ENCODE measurements at places on chromosomes 3 and 15.

DNA sequence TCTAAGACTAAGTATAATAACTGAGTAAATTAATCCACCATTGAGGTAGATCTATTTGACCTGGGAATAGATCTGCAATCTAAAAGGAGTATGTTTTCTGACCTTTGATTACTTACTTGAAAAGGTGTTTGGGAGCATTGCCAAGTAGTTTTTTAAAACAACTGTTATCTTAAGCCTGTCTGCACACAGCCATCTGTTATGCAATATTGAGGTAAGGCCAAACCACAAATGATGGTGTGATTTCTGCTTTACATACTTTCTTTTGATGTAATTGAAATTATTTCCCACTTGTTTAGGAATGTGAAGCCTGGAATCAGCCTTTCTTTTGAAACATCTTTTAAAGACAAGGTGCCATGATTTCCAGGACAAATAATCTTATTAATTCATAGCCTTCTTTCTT lies 274.0 kb downstream of the BBX start:
- peak; percentile 16 for DNase-seq

DNA sequence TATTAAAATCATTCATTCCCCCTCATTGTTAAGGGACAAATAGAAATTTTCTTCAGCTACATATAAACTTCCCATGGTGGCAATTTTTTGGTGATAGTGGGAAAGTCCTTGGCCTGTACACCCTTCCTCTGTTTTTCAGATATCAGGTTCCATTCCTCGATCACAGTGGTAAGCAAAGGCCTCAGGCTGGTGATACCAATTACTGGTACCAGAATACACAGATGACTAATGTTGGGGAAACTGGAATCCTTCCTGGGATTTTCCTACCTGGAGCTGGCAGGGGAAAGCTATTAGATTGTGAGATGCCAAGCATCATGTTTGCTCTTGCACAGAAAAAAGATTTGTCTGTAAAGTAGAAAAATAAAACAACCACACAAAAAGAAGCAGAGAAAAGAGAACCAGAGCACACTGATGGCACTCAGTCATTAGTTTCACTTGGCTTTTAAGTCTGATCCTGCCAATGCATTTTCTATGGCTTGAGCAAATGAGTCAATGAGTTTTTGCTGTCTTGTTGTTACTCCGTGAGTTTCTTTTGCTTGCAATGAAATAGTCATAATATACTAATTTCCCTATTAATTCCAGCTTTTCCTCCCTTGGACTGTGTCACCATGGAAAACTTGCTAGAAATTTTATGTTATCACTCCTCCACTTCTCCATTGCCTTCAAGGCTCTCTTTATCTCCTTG lies 795.0 kb downstream of the ROBO1 start:
- DNase-seq, result no peak

DNA sequence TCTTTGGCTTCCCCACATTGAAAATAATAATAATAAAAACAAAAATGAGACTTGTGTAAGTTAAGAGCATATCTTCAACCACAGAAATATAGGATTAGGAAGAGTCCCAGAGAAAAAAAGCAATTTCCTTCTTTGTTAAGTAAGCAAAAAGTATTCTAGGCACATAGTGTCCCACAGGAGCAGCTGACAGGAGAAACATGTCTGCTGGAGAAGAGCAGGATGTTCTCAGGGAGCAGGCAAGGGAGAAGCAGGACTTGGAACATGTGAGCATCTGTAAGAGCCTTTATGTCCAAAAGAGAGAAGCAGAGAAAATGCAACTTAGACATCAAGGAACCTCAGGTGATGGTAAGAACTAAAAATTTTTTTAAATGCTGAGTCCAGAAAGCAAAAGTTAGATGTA lies 39.0 kb downstream of the TTC23 start:
- no peak for DNase-seq

- no peak for DNase-seq
These were observed 141.6 kb upstream of the MEF2A start for GRCh38 chr15:99424131-99424571.

DNA sequence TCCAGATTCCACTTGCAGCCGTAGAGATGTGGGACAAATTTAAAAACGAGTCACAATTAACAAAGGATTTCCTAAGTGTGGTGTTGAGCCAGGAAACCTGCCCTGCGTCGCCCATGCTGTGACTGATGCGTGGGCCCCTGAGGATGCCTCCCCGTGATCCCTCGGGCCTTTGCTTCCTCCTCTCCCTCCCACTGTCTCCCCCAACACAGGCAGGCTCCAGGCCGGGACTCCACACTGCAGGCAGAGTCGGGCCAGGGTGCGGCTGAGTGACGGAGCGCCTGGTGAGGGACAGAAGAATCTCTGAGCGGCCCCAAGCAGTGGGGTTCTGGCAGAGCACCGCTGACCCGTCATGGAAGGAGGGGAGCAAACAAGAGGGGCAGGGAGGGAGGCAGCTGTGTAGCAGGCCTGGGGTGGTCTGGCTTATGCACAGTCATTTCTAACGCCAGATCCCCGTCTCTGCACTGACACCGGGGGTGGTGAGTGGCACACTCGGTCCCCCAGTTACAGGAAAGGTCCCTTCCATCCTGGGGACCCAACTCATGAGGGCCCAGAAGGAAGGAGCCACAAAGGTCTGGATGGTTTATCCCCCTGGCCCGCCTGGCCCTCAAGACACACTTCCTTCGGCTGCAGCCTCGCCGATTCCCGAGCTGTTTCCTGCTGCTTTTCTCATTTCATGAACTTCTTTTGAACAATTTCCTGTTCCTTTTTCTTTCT lies 91.0 kb downstream of the XXYLT1 start:
- no peak for DNase-seq

- DNase-seq, result no peak
These were observed 77.2 kb downstream of the RTP4 start for GRCh38 chr3:187445356-187445755.

DNA sequence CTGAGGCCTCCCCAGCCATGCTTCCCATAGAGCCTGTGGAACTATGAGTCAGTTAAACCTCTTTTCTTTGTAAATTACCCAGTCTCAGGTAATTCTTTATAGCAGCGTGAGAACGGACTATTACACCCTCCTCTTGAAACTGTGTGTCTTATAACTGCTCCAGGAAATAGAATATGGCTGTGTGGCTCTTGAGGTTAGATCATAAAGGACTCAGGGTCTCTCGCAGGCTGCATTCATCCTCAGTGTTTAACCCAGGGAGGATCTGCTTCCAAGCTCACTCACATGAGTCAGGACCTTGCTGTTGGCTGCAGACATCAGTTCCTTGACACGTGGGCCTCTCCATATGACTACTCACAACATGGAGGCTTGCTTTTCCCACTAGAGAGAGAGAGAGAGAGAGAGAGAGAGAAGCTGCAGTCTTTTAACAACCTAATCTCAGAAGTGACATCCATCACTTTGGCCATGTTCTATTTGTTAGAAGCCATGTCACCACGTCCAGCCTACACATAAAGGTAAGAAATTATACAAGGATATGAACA lies 114.3 kb upstream of the UBE2E1 start:
- peak; percentile 20 for DNase-seq

GRCh38 chr3:113167825-113168801 lies 43.2 kb upstream of the BOC start:
- DNase-seq, result no peak

DNA sequence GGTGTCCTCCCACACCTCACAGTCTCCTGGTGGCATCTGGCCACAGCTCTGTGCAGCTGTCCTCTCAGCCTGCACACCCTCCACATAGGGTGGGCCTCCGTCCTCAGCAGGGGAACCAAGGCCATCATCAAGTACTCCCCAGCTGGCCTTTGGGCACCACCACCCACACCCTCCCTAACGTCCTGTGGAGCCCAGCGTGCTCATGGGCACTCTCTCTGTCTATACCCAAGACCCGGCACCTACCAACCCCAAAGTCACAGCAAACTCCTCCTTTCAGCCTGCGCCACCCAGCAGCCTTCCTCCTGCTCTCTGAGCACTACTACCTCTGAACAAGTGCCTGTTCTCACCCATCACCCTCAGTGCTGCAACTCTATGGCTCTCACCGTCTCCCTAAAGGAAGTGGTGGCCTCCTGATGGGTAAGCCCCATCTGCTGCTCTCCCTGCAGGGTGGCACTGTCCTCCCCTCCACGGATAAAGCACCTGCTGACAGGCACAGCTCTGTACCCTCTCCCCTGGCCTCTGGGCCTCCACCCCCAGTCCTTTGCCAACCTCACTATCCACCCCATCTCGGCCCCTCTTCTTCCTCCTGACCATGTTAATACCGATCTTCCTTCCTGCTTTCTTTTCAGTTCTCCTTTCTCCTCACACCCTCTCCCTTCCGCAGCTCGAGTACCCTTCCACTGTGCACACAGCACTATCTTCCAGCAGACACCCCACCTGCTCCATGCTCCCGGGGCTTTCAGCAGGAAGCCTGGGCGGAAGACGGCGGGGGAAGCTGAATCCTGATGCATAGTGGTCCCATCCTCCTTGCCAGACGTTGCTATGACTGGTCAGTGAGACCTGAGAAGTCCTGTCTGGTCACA lies 31.5 kb downstream of the SLC41A3 start:
- peak; percentile 17 for DNase-seq
